Vagina (tissue), 2 donors: ENCODE measurements at places on chromosomes 5 and 9.

DNA sequence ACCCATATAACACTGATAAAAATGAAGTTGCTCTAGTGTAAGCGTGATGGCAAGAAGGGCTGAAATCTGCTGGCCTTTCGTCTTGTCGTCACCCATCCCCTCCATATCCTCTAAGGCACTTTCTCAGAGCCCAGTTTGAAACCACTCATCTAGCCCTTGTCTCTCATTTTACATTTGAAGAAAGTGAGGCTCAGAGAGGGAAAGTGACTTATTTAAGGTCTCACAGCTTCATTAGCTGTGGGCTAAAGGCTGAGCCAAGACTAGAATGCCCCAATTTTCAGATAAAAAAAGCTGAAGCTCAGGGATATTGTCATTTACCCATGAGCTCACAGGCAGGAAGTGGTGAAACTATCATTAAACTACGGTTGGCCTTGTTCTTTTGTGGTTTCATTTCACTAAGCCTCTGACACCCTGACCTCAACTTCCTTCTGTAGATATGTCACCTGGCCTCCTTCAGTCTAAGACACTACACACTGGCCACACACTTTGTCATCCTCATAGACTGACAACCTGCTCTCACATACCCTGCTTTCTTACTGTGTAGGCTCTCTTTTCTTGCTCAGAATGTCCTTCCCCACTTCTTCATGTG, 176.7 kb upstream of the DMAC1 start:
- no peak for DNase-seq

GRCh38 chr9:87613265-87614111, 112.4 kb upstream of the CTSL start:
- no peak for DNase-seq

DNA sequence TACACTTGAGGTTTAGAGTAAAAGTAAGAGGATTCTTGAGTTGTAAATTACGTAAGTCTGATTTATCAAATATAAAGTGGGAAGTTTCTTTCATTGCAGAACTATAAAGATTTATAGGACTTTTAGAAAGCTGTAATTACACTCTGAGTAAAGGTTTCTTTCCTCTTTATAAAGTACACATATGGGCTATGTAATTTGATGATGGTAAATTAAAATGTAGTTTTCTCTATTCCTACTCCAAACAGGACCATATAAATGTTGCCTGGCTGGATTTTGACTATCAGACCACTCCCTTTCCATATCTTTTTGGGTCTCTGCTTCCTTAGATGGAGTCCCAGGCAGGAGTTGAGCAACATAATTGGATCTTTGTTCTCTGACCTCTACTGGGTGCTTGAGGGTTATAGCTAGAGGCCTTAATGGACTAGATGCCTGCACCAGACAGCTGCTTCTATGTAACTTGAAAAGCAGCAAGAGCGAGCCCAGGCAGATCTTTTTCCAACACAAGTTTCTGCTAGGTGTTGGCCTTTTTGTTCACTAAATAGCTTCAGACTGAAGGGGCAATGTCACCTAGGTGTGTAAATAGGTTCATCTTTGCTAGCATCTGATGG, 11.4 kb upstream of the TEX48 start:
- DNase-seq, result no peak

GRCh38 chr9:89786655-89787054, 181.8 kb downstream of the GADD45G start:
- no peak for DNase-seq

- no peak for DNase-seq
Measured at GRCh38 chr5:31993165-31993961, 180.8 kb downstream of the GOLPH3 start.

GRCh38 chr5:170963521-170963920, 101.7 kb downstream of the RANBP17 start:
- DNase-seq, result no peak

DNA sequence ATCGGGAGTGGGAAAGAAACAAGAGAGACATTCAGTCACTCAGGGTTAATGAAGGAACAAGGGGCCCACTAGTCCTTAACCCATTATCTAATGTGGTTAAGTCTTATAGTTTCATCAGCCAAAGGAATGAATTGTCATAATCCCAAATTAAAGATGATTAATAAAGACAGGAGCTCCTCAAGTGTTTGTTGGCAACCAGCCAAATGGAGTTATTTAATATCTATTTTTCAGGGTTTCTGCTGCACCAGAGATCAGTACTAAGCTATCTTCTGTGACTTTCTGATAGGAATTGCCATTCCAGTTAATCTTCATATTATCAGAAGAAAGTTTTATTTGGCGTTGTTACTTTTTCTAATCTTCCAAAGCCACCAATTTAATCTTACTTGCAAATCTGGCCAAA, 34.0 kb upstream of the FCHO2 start:
- DNase-seq, result no peak

- DNase-seq, result no peak
Measured at GRCh38 chr9:110432253-110432652, 94.6 kb upstream of the TXNDC8 start.

DNA sequence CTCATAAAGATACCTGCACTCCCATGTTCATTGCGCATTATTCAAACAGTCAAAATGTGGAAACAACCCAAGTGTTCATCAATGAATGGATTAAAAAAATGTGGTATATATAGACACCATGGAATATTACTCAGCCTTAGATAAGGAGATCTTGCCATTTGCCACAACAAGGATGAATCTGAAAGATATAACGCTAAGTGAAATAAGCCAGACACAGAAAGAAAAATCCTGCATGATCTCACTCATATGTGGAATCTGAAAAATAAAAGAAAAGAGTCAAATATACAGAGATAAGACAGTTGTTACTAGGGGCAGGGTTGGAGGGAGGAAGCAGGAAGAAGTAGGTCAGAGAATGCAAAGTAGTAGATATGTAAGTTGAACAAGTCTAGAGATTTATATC, 17.6 kb upstream of the SLIT3 start:
- DNase-seq, result no peak

GRCh38 chr9:129489838-129490582, 130.9 kb downstream of the C9orf50 start:
- no peak for DNase-seq

DNA sequence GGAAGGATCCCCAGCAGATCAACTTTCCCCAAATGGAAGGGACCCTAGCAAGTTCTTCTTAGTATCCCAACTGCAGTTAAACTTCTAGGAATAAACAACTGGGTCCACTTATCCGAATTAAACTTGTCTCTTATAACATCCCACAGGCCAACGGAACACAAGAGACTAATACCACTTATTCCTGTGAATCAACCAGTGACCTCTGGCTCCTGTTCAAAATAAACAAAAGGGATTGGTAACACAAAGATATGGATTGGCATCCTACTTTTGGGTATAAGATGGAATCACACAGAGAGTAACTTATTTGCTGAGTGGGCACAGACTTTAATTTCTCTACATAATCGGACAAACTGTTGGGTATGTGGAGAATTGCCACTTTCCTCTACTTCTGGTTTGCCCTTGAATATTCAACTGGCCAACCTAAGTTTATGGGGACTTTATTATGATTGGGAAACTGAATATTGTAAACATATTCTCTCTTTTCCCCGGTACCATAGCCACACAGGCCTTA, 12.4 kb upstream of the PAIP1 start:
- no peak for DNase-seq

- no peak for DNase-seq
Measured at GRCh38 chr9:32839013-32839885, 55.9 kb downstream of the TMEM215 start.

DNA sequence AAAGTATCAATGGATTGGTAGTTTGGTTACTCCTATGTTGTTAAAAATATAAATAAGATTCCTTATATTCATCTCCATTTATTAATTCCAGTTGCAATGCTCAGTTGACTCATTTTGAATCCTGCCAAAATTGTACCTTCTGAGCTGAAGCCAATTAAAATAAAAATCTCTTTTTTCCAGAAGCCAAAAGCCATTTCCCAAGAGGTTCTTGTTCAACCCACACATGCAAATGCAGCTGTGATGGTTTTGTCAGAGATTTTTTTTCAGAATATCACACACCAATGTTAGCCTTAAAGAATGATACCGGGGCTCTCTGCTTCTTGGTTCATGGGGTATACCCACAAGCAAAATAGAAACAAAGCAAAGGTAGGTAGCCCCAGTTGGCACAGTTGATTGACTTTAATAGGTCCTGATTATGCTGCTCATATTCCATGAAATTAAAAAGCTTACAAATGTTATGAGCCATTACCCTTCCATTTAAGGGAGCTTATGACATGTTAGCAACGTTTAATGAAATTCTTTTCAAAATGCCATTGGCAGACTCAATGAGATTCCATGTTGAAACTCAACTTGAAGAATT, 208.0 kb downstream of the SGCD start:
- DNase-seq, result no peak

DNA sequence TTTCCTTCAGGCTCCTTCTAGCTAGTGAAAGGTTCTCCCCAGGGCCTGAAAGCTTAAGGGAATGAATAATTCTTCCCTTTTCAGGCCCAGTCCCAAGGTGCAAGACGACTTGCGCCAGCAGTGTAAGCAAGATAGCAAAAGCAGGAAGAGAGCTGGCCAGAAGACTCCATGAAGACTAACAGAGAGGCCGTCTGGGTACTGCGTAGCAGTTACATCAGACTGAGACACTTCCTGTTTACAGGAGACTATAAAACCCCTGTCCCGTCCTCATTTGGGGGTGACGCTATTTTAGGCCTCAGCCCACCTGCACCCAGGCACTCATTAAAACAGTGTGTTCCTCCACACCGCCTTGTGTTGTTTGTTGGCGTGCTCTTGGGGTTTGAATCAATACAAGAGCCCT, 90.7 kb upstream of the MOCS2 start:
- no peak for DNase-seq

DNA sequence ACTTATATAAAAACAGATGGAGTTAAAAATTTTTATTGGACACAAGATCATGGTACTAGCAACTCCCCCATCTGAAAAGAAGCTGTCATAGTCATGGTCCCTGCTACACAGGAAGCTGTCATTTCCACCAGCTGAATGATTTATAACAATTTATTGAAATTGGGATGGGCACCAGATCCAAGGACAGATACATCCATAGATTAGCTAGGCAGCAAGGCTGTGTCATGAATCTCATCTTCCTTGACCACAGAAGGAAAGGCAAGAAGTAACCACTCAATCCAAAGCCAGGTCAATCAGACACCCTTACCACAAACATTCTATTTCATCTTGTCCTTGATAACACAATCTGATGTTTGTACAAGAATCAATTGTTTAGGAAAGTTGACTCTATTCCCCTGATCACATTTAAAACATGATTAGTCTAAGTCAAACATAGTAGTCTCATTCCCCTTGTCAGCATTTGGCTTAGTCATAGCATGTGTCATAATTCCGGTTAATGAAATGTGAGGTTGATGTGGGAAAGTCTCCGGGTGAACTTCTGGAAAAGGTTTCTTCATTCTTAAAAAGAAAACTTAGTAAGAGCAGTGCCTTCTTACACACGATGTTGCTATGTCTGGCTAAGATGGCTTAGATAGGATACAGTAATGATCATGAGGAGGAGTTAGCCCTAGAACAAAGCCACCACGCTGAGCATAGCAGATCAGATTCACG, 462.6 kb upstream of the PAPPA start:
- DNase-seq, result no peak

DNA sequence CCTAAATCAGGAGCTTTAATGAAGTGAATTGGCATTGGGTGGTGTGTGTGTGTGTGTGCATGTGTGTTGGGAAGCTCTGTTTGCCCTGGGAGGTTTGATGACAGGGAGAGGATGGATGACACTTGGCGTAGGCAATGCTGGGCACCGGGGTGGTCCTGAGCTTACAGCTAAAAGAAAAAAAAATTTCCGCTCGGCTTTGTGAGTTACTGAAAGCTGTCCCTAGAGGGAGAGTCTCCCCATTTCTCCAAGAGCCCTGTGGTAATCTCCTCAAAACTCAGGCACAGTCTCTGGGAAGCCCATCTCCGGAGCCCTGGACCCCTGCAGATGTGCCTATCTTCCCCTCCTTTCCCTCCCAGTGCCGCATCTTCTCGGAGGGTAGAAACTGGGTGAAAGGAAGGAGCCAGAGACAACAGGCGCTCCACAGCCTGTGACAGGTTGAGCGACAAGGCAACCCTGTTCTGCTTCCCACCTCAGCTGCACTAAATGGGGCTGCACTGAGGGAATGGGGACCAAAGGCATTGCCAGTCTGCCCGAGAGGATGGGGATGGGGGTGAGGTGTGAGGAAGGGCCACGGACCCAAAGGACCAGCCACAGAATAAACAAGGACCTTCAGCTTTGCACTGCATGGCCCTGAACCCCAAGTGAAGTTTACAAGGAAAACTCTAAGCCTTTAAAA, 35.8 kb upstream of the TIFAB start:
- DNase-seq, result no peak

GRCh38 chr5:78964889-78965288, 20.2 kb downstream of the ARSB start:
- DNase-seq, result no peak

DNA sequence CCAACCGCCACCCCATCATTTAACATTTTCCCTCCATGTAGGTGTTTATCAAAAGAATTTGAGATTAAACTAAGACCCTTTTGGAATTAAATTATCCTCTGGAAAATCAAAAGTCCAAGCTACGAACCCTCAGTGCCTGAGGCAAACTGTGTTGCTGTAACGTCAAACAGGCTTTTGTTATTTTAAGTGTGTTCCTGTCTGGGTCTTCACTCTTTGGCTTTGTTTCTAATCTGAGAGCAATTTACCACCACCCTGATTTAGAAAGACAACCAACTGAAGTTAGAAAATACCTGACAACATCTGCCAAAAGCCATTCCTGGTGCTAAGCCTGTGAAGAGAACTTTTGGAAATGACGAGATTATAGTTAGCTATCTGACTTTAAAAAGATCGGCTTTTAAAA, 199.9 kb downstream of the DIRAS2 start:
- DNase-seq, result no peak

DNA sequence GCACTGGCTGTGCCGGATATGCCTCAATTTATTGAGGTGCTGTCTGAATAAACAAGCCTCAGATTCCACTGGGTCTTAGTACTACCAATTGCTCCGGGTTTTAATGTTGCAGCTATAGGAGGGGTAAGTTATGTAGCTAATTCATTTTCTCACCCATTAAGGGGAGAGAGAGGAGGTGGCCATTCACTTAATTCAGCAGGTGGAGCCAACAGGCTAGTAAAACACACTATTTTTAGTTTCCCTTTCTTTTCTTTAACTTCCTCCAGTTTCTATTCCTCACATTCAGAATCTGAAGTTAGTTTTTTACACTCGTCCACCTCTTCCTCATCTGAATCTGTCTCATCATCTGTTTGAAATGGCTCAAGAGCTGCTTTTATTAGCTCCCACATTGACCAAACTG, 105.6 kb upstream of the CDH10 start:
- DNase-seq, result no peak

GRCh38 chr9:111163716-111164389, 125.6 kb upstream of the LPAR1 start:
- no peak for DNase-seq

- DNase-seq, result peak; percentile 72
Measured at GRCh38 chr9:138112090-138112748, 234.6 kb downstream of the CACNA1B start.

DNA sequence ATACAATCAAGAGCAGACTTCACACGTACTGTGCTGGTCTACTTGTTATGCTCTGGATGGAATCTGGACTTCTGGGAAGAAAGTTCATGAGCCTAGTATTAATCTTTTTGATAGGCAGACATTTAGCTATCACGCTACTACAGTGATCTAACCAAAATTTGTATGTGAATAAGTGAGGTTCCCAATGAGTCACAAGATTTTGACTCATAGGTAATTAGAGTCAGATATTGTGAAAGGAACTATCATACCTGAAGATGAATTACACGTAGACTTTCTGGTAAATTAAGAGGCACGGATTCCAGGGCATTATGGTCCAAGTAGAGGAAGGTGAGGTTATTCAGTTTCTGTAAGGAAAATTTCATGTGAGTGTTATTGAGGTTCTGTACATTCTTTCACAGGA, 18.4 kb downstream of the OGN start:
- DNase-seq, result no peak

- DNase-seq, result no peak
Measured at GRCh38 chr9:78831726-78832125, 534.8 kb downstream of the PSAT1 start.
